8988T (cell line): ENCODE measurements at places on chromosomes 5 and 9.

DNA sequence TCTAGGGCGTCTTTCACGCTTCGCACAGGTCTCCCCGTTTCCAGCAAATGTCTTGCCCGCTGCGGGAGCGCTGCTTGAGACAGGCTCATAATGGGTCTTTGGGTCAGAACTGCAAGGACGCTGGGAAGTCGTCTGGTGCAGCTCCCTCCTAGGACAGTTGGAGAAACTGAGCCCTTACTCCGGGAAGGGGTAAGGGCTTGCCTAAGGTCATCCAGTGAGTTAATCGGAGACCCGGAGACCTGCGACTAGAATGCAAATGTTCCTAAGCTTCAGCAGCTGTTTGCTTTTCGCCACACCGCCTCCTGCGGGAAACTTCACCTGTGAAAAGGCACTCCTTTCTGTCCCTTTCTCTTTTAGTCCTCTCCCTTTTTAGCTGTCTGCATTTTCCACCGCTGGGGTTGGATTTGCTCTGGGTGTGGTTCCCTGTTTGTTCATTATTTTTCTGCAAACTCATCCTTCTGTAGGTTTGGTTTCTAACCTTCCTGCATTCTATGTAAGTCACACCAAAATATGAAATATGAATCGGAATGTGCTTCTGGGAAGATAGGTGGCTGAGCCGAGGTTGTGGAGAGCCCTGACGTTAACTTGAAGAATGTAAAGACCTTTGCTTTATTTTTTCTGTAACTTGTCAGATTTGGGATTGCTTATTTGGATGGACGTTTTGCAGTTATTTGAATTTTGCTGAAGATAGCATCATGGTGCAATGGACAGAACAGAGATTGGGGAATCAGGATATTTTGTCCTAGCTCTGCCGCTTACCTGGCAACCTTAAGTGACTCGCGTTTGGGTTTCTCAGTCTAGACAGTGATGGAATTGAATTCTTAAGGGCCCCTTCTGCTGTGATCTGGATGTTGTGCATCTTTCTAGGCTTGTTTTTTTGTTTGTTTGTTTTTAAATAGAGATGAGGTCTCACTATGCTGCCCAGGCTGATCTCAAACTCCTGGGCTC lies 909 bp downstream of the SLC36A1 start:
- no peak for DNase-seq

- no peak for DNase-seq
These were observed 285.1 kb downstream of the DTWD2 start for GRCh38 chr5:118703241-118703640.

DNA sequence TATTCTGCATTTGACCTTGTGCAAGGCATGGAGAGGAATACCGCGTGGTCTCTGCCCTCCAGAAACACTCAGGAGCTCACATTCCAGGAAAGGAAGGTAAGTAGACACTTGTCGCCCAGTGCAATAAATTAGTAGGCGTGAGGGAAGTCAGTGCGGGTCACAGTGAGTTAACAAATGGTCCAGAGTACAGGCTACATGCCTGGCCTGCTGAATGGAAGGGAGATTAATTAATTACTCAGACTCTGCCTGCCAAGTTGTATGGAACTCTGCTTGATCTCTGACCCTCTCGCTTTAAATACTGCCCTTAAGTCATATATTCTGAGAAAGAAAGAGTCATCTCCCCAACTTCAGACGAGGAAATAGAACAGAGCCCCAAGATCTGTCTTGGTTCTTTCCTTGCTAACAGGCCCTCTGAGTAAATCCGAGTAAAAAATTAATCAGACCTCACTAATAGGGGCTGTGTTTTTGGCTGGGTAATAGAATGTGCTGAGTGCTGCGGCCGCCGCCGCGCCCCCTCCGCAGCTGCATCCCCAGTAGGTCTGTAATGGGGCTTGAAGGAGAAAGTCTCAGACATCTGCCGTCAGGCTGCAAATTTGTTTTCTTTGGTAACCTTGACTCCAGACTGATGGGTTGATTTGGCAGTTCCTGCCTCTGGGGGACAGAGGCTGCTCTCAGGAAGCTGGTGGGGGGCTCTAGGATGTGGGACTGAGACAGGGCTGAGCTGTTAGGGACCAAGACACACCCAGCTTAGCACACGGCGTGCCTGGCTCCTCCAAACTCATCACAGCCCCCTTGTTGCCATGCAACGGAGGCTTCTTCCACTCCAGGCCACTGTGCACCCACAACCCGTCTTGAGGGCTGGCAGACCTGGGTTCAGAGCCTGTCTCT lies 144.4 kb downstream of the NSG2 start:
- DNase-seq = no peak

DNA sequence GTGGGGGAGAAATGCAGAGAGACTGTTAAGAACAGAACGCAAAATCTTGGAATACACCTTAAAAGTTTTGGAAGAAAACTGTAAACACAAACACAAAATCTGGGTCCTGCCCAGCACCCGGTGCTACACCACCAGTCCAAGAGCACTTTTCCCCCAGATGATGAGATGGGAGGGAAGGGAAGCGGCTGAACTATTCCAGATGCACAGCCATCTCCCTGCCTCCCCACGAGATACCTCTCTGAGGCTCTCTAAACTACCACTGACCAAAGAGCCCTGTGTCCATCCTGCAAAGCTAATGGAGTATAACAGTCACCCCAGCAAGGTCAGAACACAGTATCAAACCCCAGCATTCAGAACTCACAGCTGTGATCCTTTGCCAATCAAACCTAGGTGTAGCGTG lies 8.0 kb downstream of the SPARC start:
- DNase-seq = no peak

GRCh38 chr5:146390469-146390868 lies 51.8 kb downstream of the POU4F3 start:
- DNase-seq = no peak

DNA sequence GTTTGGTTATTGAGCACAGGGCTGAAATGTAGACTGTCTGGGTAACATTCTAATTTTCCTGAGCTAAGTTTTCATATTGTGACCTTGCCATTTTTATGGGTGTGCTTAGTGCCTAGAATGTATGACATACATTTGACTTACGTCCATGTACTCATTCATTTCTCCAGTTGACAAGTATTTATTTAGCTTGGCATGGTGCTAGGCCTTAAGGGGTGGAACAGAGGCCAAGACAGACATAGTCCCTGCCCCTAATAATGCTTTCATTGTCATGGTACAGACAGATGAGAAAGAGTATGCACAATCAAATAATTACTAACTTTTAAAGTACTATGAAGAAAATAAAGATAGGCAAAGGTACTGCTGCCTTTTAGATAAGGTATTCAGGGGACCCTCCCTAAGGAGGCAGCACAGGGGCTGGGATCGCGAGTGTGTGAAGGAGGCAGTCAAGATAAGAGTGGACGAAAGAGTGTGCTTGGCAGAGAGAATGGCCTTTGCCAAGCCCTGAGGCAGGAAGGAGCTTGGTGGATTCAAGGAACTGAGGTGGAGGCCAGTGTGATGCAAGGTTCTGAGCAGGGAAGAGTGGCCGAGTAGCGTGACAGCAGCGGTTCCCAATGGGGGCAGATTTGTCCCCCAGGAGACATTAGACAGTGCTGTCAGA lies 128.0 kb downstream of the PIP5K1B start:
- DNase-seq = no peak

- no peak for DNase-seq
These were observed 6.0 kb downstream of the SLC6A7 start for GRCh38 chr5:150195736-150196485.

DNA sequence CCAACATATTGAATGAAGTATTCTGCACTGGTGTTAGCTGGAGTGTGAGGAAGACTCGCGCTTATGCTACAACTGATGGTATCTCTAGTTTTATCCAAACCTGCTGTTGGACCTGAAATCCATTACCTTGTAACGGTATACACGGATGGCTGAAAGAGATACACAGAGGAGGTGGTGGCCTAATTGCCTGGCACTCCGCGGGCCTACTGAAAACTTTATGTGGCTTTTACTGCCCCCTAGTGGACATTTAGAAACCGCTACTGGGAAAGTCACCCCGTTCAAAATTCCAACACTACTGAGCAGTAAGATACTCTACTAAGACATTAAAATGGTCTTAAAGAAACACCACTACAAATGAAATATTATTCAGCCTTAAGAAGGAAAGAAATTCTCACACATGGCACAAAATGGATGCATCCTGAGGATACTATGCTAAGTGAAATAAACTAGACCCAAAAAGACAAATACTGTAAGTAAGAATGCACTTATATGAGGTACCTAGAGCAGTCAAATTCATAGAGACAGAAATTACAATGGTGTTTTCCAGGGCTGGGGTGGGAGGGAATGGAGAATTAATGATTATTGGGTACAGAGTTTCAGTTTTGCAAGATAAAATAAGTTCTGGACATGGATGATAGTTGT lies 100.4 kb downstream of the TTLL11 start:
- peak; percentile 39 for DNase-seq

GRCh38 chr9:125652759-125653158 lies 54.2 kb downstream of the MAPKAP1 start:
- DNase-seq = no peak
